ENCODE measurements at places on chromosomes 7 and 10. TPM values are rescaled to one million over a fixed set of nuclear protein-coding genes. Genes with fewer than 3 reads are reported as not detected.
A peak's percentile ranks its signal among the peaks of the same experiment; 100 is the strongest.

DNA sequence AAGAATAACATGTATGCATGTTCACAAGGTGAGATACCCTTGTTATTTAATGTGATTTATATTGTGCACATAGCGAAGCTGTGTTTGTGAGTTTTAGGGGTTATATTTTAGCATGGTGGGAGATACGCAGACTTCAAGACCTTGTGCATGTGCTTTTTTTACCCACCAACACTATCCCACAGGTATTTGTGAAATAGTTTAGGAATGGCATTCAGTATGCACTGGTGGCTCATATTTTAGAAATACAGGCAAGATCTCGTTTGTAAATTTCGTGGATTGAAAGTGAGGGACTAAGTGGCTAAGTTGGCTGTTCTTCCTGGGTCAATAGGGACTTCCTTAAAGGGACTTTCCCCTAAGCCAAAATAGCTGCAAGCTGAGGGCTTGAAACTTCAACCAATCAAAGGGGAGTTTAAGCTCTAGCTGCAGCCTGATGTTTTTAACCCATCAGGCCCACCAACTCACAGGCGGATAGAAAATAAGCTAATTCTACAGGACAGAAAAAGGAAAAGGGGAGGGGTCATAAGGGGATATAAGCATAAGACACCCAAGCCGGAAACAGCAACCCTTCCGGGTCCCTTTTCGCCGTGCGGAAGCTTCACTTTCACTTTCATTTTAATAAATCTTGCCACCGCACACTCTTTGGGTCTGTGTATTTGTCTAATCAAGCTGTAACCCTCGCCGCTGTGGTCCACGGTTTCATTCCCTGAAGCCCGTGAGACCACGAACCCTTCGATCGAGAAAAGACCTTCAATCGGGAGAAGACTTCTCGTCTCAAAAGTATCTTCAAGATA is 291.0 kb downstream of the GPR158 start:
- no peaks in the 10 kb centered on the region for H3K27me3 ChIP-seq
- no peak overlapping the region for H3K4me3 ChIP-seq
- no peaks in the 10 kb centered on the region for H3K36me3 ChIP-seq
- H3K4me1 ChIP-seq: no peaks in the 10 kb centered on the region
- no peak for DNase-seq

DNA sequence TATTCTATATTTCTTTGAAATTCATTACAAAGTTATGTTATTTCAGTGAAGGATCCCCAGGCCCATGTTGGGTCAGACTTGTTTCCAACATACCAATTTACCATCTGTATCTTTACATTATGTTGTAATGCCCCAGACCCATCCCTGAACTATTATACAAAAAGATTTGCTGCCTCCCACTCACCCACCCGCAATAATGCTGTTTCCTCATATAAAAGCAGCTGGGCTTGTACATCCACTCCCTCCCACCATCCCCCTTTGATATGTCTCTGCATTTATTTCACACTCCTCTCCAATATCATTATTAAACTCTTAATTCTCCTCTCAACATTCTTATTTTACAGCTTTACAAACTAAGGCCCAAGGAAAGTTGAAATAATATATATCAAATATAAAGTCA is 153.7 kb downstream of the DOCK4 start:
- H3K27me3 ChIP-seq: no peaks in the 10 kb centered on the region
- no peak for DNase-seq

DNA sequence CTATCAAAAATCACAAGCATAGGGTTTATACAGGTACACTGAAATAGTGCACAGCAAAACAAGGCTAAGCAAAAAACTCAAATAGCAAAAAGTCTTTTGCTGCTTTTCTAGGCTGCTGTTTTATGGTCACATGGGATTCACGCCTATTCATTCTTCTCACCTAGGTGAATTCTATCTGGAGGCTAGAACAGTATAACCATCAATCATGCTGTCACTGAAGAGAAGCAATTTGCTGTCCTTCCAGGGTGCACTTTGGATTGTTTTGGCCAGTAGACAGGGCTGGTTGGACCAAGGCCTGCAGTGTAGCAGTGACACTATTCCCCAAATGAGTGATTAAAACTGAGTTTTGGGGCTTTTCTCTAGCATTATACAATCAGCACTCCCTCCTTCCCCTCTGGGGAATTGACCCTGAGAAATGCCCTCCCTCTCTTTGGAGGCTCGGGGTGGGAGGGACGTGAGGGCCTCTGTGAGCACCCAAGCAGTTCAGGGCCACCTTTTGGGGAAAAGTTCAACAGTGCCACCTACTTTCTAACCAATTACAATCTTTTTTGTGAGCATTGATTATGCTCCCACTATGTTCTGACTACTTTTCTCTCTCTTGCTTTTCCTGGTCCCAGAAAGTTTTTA is 16.2 kb upstream of the SND1 start:
- H3K4me3 ChIP-seq: no peak overlapping the region
- H3K27me3 ChIP-seq: no peaks in the 10 kb centered on the region
- H3K36me3 ChIP-seq: no peaks in the 10 kb centered on the region
- no peak overlapping the region for H3K27ac ChIP-seq
- no peak for DNase-seq

GRCh38 chr7:151727579-151728285 is 149.2 kb downstream of the PRKAG2 start:
- peaks cover 17% of the 10 kb centered on the region for H3K4me1 ChIP-seq
- peak; percentile 95 for DNase-seq
- no peaks in the 10 kb centered on the region for H3K36me3 ChIP-seq
- H3K27ac ChIP-seq: peak overlapping the region; percentile 59
- H3K4me3 ChIP-seq: no peak overlapping the region

GRCh38 chr7:159028508-159029401 is 115.9 kb downstream of the VIPR2 start:
- peaks cover 32% of the 10 kb centered on the region for H3K4me1 ChIP-seq
- no peaks in the 10 kb centered on the region for H3K36me3 ChIP-seq
- no peak overlapping the region for H3K4me3 ChIP-seq
- H3K27me3 ChIP-seq: no peaks in the 10 kb centered on the region
- H3K27ac ChIP-seq: no peak overlapping the region
- DNase-seq: peak; percentile 91

DNA sequence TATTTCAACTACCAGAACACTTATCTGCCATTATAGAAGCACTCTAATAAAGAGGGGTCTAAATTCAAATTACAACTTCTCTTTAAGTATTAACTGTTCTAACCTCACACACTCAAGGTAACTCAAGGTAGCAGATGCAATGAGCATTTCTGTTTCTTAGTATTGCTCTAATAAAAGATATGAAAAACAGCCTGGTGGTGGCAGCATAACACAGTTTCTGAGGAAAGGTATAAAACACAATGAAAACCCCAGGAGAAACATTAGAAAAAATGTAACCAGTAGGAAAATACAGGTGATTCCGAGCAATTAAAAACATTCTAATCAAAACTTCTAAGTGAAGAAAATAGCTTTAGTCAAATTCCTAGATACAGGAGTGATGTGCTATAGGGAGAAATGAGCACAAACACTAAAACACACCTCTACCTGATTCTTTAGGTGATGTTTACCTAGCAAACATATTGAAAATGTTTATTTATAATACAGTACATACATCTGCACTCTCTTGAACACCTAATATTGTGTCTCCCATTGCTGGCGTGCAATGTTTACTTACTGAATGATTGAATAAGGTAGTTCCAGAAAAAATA is 3.5 kb downstream of the MKRN1 start:
- H3K4me1 ChIP-seq: peaks cover 35% of the 10 kb centered on the region
- no peaks in the 10 kb centered on the region for H3K27me3 ChIP-seq
- DNase-seq: no peak
- no peak overlapping the region for H3K4me3 ChIP-seq

GRCh38 chr7:143147070-143147469 is 15.2 kb downstream of the PIP start:
- no peaks in the 10 kb centered on the region for H3K4me1 ChIP-seq
- no peak overlapping the region for H3K27ac ChIP-seq
- no peaks in the 10 kb centered on the region for H3K36me3 ChIP-seq
- H3K4me3 ChIP-seq: no peak overlapping the region
- no peaks in the 10 kb centered on the region for H3K27me3 ChIP-seq

- DNase-seq: no peak
- H3K4me1 ChIP-seq: peaks cover 100% of the 10 kb centered on the region
- peaks cover 12% of the 10 kb centered on the region for H3K36me3 ChIP-seq
- no peaks in the 10 kb centered on the region for H3K27me3 ChIP-seq
- peak overlapping the region; percentile 13 for H3K27ac ChIP-seq
- H3K4me3 ChIP-seq: no peak overlapping the region
Observed at GRCh38 chr7:74180866-74181265, 6.7 kb downstream of the EIF4H start.

DNA sequence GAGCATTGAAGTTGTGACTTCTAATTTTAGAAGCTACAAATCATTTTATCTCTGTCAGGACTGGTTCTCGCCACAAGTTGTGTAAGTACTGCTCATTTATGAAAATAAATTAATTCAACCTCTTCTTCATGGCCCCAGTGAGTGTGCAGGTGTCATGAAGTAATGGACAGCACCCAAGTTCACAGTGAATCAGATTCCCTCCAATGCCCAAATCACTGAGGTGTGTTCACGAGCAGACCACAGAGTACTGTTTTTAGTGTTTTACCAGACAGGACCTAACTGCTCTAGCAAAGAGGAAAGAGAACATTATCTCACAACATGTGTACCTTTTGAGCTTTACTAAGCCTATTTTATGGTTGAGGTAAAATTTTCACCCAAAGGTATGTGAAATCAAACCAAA is 980.0 kb downstream of the CNTNAP2 start:
- H3K36me3 ChIP-seq: no peaks in the 10 kb centered on the region
- no peak overlapping the region for H3K27ac ChIP-seq
- H3K27me3 ChIP-seq: no peaks in the 10 kb centered on the region
- no peak for DNase-seq

- no peak overlapping the region for H3K4me3 ChIP-seq
- no peaks in the 10 kb centered on the region for H3K4me1 ChIP-seq
- H3K36me3 ChIP-seq: no peaks in the 10 kb centered on the region
- no peak for DNase-seq
Observed at GRCh38 chr10:4303045-4303444, 518.0 kb upstream of the KLF6 start.

DNA sequence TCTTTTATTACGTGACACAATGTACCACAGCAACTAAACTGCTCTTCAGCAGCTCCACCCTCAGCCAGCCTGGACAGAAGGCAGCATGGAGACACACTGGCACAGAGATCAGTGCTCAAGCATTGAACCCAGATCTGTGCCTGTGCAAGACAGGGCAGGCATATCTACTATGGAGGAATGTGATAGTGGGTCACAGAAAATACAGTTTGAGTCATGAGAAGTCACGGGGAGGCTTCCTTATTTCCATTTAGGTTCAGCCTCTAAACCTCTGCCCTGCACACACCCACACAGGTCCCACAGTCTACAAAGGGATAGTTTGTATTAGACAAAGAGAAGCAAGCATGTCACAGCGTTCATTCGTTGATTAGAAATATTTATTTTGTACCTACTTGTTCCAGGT is 187.4 kb upstream of the AGR3 start:
- no peak overlapping the region for H3K27ac ChIP-seq
- no peak overlapping the region for H3K4me3 ChIP-seq
- H3K4me1 ChIP-seq: no peaks in the 10 kb centered on the region
- no peaks in the 10 kb centered on the region for H3K27me3 ChIP-seq

DNA sequence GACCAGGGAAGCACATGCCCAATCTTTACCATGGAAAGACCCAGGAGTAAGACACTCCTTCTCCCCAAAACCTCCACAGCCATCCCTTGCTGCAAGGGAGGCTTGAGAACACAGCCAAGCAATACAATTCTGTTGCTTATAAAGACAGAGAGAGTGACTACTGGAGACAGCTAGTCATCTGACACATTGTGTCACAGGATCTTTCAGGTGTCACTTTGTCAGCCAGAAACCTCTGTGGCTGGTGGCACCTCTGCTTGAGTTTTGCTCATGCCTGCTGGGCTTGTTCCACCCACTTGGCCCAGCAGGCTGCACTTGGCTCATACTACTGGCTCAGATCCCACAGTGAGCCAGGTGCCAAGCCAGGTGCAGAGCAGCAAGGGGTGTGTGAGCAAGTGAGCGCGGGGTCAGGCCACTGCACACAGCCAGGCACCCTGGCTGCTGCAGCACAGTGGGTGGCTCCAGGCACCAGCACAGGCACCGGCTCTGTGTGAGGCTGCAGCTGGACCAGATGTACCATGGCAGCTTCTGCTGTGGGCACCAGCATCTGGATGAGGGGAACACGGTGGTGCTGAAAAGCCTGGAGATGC is 12.4 kb upstream of the PRLHR start:
- H3K27ac ChIP-seq: no peak overlapping the region
- H3K36me3 ChIP-seq: no peaks in the 10 kb centered on the region
- H3K27me3 ChIP-seq: no peaks in the 10 kb centered on the region
- no peak overlapping the region for H3K4me3 ChIP-seq
- DNase-seq: no peak

DNA sequence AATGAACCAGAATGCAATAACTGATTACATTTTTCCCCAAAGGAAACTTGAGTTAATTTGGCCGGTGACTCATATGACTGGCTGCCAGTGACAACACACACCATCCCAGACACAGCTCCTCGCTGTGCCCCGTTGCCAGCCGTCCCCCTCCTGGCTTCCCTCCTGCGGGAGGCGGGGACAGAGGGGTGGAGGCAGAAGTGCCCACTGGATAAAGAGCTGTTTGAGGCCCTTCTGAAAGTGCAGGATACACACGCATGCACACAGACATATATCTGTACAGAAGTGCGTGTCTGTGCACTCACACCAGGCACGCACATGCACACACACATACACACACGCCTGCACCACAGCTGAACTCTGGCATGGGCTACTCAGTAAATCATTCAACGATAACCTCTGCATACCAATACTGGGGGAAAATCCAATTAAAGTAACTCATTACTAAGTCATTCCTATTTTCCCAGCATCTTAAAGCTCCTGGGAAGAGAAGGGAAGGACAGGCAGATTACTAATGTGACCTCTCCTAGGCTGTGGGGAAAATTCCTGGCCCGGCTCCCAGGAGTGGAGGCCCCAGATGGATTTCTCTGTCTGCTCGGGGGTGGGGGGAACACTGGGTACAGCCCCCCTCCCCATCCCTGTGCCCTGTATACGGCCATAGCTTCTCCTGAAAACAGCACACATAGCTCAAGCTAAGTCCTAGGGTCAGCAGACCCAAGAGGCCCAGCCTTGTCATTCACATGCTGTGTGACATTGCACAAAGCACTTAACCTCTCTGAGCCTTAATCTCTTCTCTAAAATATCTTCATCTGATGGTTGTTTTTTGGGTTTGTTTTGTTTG is 52.3 kb upstream of the MYL10 start:
- H3K4me3 ChIP-seq: no peak overlapping the region
- H3K27me3 ChIP-seq: no peaks in the 10 kb centered on the region
- no peaks in the 10 kb centered on the region for H3K36me3 ChIP-seq
- H3K27ac ChIP-seq: no peak overlapping the region
- peaks cover 14% of the 10 kb centered on the region for H3K4me1 ChIP-seq
- DNase-seq: no peak

The SCART1 gene
- total RNA-seq: 1.5 TPM

The CCL24 gene
- not detected for total RNA-seq

The HABP2 gene
- total RNA-seq: not detected

The WNT16 gene
- total RNA-seq: 7.4 TPM

The NPSR1 gene
- not detected for total RNA-seq

The DAGLB gene
- total RNA-seq: 22.1 TPM

The TAC1 gene
- 7.1 TPM for total RNA-seq

The ZP3 gene
- 2.7 TPM for total RNA-seq

The SORCS3 gene
- total RNA-seq: 0.25 TPM
